CD4-positive, alpha-beta T cell treated with Interleukin-21 for 1 hour (primary cell): ENCODE measurements at places on chromosomes 2 and 18.

DNA sequence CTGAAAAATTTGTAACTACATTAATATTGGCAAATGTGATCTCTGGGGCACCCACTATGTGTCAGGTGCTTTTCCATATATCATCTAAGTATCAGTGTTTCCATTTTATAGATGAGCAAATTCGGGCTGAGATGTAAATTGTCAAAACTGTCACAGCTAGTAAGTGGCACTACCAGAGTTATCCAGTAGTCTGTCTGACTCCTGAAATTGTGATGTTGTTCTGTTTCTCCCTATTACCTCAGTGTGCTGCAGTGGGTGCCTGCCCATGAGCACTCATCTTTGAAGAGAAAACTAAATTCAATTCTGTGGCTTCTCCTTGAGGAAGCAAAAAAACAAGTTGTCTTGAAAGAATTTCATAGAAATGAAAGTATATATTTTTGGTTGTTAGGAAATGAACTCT, 467.4 kb upstream of the FANCL start:
- no peak for DNase-seq

- no peak for DNase-seq
Observed at GRCh38 chr2:112065486-112065885, 10.4 kb downstream of the TMEM87B start.

GRCh38 chr2:17621781-17622180, 81.3 kb downstream of the VSNL1 start:
- DNase-seq = no peak

DNA sequence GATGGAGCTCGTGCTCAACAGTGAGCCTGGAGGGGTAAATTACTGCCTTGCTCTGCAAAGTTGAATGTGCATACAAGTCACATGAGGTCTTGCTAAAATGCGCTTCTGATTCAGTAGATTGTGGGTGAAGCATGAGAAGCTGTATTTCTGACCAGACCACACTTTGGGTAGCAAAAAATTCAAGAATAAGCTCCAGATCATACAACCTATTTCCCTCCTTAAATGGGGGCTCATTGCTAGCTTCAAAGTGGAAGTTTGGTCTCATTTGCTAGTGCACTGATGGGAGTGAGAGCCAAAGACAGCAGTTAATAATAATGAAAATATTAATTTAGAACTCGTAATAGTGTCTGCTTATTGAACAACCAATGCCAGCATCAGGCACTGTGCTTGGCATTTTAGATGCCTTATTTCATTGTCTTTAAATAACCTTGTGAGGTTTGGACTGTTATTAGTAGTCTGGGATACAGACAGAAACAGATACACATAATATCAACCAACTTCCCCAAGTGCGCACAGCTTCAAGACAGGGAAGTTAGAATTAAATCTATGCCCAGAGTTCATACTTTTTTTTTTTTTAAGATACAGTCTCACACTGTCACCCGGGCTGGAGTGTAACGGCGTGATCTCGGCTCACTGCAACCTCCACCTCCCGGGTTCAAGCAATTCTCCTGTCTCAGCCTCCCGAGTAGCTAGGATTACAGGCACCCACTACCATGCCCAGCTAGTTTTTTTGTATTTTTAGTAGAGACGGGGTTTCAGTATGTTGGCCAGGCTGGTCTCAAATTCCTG, 18.0 kb downstream of the APOB start:
- DNase-seq = no peak

GRCh38 chr2:171247741-171248662, 87.3 kb upstream of the TLK1 start:
- DNase-seq = peak; percentile 59

DNA sequence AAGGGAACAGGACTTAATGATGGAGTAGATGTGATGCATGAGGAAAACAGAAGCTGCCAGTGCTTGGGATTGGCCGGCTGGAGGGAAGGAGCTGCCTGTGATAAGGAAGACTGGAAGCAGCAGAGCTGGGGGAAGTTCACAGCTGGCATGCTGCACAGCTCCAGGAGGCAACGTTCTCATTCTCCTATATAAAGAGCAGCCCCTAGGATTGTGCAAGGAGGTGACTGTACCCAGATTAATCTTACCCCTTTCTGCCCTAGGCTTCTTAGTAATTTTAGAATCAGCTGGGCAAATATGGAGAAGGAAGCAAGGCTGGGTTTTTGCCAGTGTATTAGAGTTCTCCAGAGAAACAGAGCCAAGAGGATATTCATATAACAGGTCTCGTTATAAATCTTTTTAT, 155.8 kb downstream of the ALPK2 start:
- DNase-seq = no peak

DNA sequence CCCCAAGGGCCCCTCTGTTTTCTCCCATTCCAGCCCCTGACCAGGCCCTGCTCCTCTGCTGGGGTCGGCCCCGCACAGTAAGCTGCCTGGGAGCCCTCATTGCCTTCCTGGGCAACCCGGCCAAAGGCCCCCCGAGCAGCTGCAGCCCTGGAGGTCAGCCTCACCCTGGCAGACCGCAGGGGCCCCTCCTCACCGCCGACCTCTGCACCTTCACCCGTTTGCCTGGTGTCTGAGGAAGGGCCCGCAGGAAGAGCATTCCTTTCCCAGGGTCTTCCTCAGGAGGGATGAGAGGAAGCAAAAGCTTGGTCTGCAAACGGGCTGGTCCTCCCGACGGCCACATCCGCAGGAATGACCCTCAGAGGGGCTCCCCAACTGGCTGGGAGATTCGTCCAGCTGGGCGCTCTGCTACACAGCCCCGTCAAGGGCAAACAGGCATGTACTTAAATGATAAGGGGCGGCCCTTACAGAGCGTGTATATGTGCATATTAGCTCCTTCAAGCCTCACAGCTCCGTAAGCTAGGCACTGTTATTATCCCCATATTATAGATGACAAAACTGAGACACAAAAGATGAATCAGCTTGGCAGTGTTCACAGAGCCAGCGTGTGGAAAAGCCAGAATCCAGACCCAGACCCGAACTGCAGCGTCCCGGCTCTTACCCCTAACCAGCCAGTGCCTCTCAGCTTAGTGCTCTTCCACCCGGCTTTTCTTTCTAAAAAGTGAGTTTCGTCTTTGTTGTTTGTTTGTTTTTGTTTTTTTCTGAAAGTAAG, 52.8 kb downstream of the SLC4A1AP start:
- no peak for DNase-seq

DNA sequence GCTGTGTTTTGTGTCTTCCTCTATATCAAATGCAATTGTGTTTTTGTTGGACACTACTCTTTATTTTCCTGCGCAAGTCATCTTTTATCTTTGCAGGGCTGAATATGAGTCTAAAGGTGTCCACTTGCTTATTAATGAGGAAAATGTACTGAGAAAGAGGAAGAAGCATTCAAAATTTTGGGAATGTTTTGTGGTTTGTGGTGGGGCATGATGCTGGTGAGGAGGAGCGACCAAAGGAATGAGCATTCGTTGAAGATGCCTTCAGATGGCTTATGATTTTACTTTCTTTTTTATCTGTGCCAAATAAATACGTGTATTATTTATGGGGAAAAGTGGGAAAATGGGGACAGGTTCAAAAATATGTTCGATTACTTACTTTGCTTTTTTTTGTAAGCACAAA, 63.9 kb upstream of the SMIM21 start:
- DNase-seq = no peak

- no peak for DNase-seq
Observed at GRCh38 chr2:60510713-60511112, 42.7 kb downstream of the BCL11A start.

DNA sequence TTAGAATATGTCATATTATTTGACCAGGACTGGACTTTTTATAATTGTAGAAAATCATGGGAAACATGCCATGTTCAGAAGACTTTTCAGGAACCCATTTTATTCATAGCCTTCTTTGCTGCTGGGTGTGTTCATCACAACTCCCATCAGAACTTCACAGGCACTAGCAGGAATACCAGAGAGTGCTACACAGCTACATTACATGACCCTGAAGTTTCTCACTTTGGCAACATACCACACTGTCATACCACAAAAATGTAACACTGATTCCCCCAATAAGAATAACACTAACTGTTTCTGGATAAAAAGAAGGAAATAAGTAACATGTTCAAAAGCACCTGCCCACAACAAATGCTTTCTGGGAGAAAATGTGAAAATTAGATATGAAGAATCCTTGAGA, 405.4 kb downstream of the CDH2 start:
- no peak for DNase-seq

GRCh38 chr2:65367524-65367923, 64.9 kb downstream of the SPRED2 start:
- DNase-seq = no peak

- DNase-seq = no peak
Observed at GRCh38 chr18:54807303-54807702, 21.0 kb upstream of the RAB27B start.

- peak; percentile 10 for DNase-seq
Observed at GRCh38 chr2:16625201-16625729, 40.4 kb downstream of the CYRIA start.

DNA sequence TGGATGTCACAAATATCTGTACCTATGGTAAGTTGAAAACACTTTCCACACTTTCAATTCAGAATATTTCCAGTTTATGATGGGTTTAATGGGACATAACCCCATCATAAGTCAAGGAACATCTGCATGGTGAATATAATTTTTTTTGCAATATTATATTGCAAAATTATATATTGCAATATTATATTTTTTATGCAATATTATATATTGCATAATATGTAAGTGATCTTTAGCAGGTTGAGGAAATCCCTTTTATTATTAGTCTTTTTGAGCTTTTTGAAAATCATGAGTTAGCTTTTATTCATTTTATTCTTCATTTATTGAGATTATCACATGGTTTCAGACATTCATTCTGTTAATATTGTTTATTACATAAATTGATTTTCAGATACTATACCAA, 342.2 kb upstream of the GALNT5 start:
- DNase-seq = no peak

DNA sequence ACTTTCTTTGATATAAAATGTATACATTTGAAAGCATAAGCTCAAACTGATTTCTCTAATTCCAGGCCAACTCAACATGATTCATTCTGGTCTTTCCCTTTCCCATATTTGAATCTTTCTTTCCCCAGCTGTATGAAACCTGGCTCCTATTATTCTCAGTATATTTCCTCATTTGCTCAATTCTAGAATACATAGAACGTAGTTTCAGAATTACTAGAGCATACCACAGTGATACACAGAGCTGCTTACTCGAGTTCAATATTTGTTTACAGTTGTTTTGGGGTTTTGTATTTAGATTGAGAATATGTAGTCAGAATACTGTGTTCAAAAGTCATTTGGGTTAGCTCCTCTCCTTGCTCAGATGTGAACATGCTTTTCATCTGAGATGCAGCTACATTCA, 43.0 kb downstream of the TNFRSF11A start:
- DNase-seq = no peak

GRCh38 chr2:230411570-230412370, 4.2 kb upstream of the SP100 start:
- peak; percentile 74 for DNase-seq

GRCh38 chr2:75079575-75079974, 119.7 kb downstream of the TACR1 start:
- no peak for DNase-seq

- no peak for DNase-seq
Observed at GRCh38 chr2:99886418-99886817, 256.0 kb downstream of the AFF3 start.

- DNase-seq = no peak
Observed at GRCh38 chr2:162888652-162889051, 50.1 kb upstream of the KCNH7 start.

DNA sequence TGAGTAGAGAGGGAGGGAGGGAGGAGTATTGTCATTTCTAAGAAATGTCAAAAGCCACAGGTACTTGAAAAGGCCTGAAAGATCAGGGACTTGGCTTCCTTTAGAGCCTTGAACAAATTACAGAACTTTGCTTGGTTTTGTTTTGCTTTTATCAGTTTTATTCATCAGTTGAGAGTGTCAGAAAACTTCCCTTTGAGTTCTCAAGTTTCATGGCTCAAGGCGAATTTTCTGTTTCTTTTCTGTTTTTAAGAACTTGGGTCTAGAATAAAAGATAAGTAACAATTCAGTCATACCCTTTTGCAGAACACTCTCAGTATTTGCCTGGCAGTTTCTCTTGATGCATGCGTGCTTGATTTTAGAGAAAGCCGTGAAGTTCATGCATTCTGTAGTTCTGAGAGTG, 531.9 kb downstream of the PARD3B start:
- peak; percentile 64 for DNase-seq

- DNase-seq = no peak
Observed at GRCh38 chr18:72376256-72376655, 167.9 kb downstream of the CBLN2 start.

DNA sequence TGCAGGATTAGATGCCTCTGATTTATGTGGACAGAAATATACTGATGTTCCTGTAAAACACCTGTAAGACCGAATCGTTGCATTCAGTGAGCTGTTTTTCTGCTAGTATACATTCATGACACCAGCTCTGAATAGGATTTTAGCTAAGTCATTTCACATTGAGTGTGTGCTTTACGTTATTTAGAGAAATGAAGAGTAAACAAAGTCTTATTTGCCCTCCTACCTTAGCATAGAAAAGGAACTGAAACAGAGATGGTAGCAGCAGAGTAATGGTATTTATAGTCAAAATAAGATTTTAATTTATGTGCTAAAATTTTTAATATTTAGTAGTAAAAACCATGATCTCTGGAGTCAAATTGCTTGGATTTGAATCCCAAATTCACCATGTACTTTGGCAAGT, 168.0 kb downstream of the CERS6 start:
- no peak for DNase-seq

- no peak for DNase-seq
Observed at GRCh38 chr18:40607542-40608148, 1347.4 kb upstream of the PIK3C3 start.
